ENCODE measurements at places on chromosomes 3 and 15.

DNA sequence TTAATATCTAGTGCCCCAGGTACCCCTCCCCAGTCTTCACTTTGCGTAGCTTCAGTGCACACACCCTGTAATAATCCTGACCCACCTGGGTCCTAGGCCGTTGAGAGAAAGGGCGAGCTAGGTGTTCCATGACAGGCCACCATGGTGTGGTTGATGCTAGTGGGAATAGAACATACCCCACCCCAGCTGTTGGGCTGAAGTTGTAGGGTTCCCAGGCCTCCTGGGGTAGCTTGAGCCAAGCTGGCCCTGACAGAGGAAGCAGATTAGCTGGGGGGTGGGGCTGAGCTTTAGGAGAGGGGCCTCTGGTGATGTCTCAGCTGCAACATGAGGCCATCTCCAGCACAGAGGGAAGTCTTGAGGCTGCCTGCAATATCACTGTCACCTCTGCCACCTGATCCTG lies 40.5 kb downstream of the RAB11A start:
- DNase-seq, result no peak

GRCh38 chr15:37107071-37107743 lies 6.9 kb upstream of the MEIS2 start:
- no peak for DNase-seq

DNA sequence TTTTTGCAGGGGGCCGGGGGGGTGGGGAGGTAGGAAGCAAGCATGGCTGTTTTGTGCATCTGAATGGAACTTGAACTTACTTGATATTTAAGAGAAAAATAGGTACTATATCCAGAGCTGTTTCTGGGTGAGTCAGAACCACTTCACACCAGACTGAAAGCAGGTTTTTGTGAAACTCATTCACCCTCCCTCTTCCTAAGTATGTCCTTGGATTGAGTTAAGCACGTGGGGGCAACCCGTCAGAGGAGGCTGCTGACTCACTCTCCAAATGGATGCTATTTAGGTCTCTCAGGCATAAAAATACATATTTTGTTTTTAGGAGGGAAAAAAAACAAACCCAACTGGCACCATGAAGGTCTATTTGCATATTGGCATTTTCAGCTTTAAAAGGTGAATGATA lies 270.3 kb downstream of the RYR3 start:
- DNase-seq, result no peak

DNA sequence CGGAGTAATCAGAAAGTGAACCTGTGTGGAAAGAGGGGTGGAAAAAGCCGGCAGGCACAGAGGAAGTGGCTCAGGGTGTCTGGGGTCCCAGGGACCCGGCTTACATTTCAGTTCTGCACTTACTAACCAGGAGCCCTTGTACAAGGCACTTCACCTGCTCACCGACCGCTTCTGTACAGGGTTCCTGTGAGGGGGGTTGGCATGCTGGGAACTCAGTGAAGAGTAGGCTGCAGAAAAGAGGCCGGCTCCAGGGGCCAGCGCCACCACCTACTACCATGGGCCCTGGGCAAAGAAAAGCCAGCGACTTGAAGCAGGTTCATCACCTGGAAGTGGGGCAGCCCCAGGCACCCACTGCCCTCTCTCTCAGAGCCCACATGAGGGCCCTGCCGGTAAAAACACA lies 6.2 kb downstream of the STIMATE start:
- peak; percentile 37 for DNase-seq

DNA sequence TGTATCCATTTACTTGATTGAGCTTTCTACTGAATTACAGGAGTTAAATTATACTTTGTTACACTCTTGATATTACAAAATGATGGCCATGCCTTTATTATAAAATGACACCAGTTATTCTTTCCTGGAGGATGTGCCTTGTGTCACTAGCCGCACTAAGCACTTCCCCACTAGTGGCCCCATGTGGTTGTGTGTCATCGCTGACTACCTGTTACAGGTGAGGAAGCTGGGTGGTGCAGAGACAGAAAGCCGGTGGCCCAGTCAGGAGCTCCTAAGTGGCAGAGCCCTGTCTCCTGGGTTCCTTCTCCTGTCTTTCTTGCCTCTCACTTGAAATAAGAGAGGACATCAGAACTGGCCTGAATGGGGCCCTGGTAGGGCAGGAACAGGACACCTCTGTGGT lies 96.8 kb downstream of the IGF1R start:
- DNase-seq, result no peak

GRCh38 chr3:141303481-141304223 lies 64.7 kb upstream of the ZBTB38 start:
- DNase-seq, result no peak

DNA sequence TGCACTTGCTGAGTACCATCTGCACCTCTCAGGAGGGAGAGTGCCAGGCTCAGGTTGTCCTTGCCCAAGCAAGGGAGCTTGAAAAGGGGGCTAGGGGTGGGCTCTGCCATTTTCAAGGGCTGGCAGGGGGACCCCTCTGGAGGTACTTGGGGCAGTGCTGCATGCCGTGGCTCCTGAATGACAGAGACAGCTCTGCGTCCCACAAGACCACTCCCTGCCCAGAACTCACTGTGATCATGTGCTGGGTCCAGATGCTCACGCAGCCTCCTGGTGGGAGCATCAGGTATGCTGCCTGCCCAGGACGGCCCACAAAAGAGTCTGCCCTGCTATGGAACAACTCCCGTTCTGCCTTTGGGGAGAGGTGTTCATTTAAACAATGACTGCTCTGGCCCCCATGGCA lies 165.2 kb downstream of the GOLGA6L4 start:
- DNase-seq, result no peak

- DNase-seq, result no peak
These were observed 254.1 kb downstream of the SLC9A9 start for GRCh38 chr3:143594206-143594605.

DNA sequence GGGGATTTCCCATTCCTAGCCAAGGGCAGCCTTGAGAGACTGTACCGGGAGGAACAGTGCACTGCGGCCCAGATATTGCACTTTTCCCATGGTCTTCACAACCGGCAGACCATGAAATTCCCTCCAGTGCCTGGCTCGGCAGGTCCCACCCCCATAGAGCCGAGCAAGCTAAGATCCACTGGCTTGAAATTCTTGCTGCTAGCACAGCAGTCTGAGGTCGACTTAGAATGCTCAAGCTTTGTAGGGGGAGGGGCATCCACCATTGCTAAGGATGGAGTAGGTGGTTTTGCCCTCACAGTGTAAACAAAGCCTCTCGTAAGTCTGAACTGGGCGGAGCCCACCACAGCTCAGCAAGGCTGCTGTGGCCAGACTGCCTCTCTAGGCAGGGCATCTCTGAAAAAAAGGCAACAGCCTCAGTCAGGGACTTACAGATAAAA lies 156.3 kb downstream of the FRMD5 start:
- no peak for DNase-seq

DNA sequence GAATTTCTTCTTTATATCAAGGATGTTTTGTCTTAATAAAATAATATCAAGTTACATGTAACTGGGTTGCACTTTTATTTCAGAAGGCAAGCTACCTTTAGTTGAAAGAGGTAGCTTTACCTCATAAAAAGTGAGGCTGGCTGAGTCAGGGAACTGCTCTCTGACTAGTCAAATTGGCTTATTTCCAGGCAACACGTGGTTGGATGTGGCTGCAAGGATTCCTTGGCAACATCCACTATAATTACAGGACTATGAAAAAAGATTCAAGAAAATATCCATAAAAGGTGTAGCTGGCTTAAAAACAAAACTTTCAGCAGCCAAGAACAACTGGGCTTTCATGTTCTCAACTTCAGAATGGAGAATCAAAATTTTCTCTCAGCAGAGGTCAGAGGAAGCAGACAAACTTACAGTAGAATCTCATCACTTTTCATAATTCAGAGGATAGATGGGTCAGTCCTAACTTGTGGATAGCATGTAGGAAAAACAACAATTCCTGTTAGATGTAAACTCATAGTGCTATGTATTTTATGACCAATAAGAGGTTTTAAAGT lies 779.1 kb downstream of the MECOM start:
- no peak for DNase-seq

DNA sequence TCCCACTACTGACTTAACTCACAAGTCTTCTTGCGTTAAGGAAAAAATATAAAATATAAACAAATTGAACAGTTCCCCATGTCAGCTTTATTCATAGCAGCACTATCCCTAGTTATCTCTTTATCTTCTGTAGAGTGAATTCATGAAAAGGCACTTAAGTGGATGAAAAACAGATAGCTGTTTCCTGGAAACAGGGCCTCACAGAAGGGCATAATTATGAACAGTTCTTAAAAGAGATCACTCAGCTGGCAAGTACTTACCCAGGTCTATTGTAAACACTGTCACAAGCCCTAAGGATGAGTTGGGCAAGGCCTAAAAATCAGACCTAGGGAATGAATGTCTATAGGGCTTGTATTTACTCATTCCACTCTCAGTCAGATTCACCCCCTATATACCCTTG lies 10.7 kb downstream of the MB21D2 start:
- no peak for DNase-seq

DNA sequence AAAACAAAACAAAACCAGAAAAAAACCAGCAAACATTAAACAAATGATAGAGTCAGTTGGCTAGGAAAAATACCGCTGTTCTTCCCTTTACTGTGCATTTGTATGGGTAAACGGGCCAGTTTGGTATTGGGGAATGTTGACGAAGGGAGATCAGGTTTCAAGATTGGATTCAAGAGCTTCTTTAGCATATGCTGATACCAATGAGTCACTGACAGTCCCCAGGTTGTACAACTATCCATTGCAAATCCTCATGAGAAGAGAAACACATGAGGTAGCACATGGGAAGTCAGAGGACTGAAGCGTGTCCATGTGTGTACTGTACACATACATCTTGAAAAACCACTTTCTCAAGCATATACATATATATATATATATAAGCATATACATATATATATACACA lies 25.6 kb downstream of the TIGIT start:
- DNase-seq, result no peak

DNA sequence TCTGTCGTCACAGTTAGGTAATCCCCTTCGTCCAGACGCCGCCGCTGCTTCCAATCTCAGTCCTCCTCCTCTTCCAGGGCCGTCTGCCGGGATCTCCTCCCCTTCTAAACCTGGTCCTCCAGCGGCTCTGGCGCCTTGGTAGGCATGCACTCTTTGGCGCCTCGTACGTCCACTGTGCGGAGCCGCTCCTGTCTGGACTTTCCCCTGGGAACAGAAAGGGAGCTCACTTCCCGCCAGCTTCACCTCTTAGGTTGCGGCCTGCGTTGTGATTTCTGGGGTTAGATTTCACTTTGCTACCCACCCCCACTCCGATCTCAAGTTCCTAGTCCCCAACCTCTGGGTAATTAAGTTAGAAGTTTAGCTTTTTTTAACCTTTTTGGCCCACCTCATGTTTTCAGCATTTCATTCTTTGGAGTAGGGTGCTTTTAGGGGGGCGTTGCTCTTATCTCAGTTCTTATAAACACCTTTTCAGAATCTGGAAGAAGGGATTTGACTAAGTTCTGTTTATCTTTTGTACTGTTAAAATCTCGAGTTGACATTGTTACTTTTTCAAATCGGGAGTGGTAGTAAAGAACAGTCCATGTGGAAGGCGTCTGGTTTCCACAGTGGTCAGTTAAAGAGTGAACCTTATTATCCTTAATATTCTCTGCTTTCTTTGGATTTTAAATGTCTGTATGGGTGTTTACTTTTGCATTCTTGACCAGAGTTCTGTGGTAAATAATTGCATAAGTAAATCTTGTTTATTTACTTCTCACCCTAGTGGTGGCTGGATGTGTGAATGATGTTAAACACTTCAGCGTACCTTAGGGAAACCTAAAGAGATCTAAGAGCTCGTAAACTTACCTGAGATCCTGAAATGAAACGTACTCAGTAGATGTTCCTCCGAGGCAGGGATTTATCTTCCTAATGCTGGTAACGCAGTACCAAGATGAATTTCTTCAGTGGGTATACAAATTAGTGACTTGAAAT lies 611 bp downstream of the CTDSPL2 start:
- DNase-seq, result no peak

DNA sequence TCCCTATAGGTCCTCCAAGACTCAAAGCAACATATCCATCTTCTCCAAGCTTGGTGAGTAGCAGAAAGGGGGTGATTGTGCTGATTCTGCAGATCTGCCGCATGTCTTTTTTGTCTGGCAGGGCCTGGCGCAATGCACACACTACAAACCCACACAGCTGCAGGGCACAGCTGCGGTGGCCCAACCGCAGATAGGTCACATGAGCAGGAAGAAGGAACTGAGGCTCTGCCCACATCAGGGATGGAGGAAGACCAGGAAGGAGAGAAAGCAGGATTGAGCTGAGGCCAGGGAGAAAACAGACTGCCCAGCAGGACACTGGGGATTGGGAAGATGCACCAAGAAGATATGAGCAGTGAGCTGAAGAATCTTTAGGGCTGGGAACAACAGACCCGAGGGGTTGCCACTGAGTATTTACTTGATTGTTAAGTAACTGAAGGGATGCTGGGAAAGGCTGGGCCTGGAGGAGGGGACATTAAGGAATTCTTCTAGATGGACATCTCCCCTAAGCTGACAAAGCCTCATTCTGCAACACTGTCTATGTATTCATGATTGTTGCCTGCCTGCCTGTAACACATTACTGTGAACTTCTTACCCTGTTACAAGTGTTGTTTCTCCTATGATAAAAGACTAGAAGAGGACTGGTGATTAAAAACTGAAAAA lies 126.7 kb downstream of the MYLK start:
- no peak for DNase-seq

GRCh38 chr3:162742159-162742717 lies 1245.6 kb downstream of the OTOL1 start:
- no peak for DNase-seq

DNA sequence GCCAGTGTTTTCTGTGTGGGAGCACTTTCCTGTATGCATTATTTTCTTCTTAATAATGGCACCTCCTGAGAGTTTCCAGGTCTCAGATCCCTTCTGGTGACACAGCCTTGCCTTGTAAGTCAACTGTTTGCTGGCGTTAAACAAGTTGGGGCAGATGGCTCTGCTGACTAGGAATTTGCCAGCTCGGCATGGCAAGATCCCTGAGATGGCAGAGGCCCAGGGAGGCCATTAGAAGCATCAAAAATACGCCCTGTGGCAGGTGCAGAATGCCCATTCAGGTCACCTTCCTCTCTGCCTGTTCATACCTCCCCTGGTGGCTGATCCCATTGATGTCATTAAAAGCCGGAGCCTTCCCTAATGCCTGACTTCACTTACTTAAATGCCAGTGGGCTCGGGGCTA lies 320.9 kb upstream of the CTDSPL start:
- DNase-seq, result no peak

GRCh38 chr15:28132524-28133275 lies 33.6 kb upstream of the OCA2 start:
- DNase-seq, result no peak

GRCh38 chr15:42064271-42064670 lies 30.1 kb downstream of the PLA2G4D start:
- no peak for DNase-seq

DNA sequence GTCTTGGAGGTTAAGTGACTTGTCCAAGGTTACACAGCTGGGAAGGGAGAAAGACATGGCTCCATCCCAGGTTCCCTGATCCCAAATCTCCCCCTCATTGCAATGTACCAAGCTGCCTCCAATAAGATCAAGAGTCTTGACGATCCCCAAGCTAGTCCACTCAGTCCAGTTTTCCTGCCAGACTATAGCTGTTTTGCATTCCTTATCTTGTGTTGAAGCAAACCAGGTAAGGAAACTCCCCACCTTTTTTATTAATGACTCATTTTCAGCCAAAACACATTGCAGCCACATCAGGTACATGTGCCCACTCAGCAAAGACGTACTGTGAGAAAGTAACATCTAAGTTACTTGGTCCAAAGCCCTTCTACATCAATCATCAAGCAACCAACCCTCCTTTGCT lies 41.9 kb downstream of the LIPC start:
- no peak for DNase-seq
